ENCODE measurements at places on chromosomes 2 and 18. TPM values are rescaled to one million over a fixed set of nuclear protein-coding genes. Genes with fewer than 3 reads are reported as not detected.

DNA sequence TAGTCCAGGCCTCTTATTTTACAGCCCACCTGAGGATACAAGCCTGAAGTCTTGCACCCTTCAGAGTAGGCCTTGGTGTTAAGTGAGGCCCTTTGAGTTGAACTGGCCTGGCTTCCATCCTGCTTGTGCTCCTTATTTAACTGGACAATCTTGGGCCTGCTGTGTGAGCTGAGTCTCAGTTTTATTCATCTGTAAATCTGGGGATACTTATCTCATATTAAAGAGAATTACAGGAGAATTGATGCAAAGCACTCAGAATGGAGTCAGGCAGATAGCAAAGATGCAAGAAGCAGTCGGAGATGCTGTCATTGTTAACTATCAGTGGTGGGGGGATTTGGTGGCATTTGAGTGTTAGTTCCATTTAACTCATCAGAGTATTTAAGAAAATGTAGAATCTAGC is 36.8 kb downstream of the MFSD6 start:
- DNase-seq, result no peak

DNA sequence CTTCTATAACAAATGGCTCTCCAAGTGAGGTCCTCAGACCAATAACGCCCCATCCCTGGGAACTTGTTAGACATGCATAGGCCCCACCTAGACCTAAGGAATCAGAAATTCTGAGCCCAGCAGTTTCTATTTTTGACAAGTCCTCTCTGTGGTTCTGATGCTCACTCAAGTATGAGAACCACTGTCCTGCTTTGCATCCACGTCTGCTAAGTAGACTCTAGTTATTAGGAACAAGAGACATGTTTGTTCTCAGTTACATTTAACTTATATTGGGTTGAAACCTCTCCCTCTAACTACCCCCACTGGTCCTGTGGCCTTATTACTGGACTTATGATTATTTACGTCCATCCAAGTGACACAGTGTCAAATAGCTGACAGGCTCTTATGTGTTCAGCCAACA is 70.3 kb downstream of the TMEM17 start:
- no peak for DNase-seq

DNA sequence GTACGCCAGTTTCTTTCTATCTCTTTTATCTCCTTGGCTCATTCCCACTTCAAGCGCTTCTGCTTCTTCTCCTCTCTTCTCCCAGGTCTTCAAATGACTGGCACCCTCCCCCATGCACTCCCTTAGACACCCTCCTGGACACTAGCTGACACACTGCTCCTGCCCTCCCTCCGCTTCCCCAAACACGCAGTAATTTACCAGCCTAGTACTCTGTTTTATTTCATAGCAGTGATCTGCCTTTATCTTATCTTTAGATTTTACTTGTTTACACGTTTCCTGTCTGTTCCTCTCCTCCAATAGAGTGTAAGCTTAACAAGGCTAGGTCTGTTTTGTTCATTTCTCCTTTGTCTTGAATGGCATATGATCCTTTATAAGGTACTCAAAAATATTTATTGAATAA is 93.9 kb downstream of the SCN3A start:
- no peak for DNase-seq

GRCh38 chr2:1601471-1602277 is 142.6 kb downstream of the PXDN start:
- DNase-seq, result no peak

FOXI3 gene
- not detected for total RNA-seq

RGPD4 gene
- total RNA-seq, result not detected

All from right lobe of liver (tissue), 6 donors.